ENCODE measurements at places on chromosomes 7 and 10.

DNA sequence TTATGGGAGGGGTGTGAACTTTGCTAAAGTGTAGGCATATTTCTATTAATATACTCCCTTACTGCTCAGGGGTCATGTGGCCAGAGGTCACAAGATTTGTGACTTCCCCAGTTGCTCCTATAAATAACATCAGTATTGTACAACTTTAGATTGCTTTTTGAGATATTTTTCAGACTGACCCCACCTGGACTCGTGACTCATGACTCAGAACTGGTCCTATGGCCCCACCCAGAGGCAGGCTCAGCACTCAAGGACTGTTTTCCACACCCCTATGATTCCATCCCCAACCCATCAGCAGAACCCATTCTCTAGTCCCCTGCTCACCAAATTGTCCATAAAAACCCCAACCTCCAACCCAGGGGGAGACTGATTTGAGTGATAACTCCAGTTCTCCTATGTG is 2.7 kb upstream of the CUL2 start:
- DNase-seq: no peak

GRCh38 chr7:50980411-50980810 is 197.7 kb upstream of the GRB10 start:
- DNase-seq: no peak

DNA sequence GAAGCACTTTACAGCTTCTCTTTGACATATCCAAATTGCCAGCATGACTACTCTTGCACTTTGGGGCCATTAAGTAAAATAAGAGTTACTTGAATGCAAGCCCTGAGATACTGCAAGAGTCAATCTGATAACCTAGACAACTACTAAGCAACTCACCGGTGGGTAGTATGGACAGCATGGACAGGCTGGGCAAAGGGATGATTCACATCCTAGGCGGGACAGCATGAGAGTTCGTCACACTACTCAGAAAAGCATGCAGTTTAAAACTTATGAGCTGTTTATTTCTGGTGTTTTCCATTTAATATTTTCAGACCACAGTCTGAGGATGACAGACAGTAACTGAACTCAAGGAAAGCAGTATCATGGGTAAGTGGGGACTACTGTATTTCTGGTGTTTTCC is 84.0 kb downstream of the ORC5 start:
- no peak for DNase-seq

DNA sequence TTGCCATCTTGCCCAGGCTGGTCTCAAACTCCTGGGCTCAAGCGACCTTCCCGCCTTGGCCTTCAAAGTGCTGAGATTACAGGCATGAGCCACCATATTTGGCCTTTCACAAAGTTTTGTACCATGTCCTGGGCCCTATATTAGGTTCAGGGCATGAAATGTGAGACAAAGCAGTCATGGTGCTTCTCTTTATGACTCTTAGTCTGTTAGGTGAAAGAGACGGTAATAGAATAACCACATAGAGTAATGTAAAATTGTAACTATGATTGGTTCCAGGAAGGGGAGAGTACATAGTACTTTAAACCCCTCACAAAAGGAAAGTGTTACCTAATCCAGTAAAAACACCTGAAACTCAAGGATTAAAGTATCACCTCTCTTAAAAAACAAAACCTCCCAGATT is 144.7 kb downstream of the SPAG6 start:
- DNase-seq: no peak

DNA sequence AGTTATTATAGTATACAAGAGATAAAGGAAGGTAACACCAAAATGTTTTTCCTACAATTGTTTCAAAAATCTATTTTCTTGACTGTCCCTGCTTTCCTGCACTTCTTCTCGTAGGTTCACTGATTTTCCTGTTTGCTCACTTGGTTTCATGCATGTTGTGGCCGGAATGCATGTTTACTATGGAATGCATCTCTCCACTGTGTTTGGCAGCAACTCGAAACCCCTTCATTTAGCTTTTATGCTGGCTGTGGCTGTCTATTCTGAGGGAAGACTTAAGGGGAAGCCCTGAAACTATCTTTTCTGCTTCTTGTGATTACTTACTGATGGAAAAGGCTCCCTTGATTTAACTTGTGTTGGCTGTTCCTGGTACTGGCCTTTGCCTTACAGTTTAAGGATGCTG is 120.3 kb downstream of the NRG3 start:
- DNase-seq: no peak

DNA sequence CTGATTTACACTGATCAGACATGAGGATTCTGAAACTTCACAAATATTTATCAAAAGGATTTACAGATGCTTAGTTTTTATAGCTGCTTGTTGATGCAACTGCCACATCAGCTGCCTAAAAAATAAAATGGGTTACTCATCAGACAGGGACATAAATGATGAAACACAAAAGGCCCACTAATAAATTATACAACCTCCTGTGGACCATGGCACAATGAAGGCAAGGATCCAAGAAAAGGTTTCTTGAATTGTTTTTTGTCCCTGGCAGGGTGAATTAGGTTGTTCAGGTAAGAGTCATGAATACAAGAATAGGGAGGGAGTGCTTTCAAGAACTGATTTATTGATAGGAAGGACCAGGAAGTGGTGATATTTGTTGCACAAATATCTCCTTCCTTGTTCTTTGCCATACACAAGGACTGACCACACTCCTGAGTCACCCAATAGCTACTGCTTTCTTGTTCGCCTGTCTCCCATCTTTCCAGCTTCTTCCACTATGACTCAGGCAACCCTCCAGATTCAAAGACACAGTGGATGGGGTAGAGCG is 234.5 kb downstream of the AHR start:
- no peak for DNase-seq

- DNase-seq: no peak
These were observed 60.9 kb downstream of the SPOCK2 start for GRCh38 chr10:72027498-72027897.

- no peak for DNase-seq
These were observed 166.3 kb downstream of the PTPRN2 start for GRCh38 chr7:158421361-158421760.

DNA sequence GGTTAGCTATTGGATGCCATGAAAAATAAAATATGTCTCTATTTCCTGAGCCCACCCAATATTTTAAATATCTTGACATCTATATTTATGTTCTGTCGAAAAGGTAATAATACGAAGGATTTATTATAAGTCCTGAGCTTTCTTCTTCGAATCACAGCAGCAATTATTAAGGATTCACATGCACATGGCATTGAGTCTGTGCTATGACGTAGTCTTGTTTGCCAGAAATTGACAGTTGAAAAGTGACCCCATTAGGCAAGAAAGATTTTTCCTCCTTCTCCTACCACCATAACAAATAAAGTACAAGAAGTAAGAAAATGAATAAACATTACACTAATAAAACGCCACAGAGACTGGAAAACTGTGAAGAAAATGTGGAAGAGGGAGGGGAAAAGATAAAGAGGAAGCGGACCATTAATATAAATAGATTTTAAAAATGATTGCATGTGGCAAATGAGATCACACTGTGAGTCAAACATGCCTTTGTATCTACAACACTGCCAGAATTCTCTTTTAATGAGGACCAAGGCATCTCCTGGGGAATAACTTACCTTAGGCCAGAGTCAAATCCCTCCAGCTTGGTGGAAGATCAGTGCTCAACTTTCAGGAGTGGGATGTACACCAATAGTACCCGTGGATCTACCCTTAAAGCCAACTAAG is 21.6 kb downstream of the FZD1 start:
- DNase-seq: no peak

DNA sequence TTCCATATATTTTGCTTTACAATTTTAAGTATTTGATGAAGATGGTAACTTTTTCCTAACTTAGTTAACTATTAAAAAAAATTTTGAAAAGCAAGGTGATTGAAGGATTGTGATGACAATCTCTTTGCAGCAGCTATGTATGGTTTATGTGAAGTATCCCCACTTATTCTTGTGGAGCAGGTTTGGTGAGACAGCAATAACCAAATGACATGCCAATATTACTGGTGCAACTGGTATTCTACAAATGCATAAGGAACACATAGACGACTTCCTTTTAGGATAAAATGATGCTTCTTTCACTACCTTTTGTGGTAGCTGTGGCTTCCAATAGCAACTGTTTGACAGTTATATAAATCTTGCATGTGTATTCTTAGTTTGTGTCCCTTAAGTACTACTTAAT is 465.3 kb downstream of the PLXDC2 start:
- no peak for DNase-seq

DNA sequence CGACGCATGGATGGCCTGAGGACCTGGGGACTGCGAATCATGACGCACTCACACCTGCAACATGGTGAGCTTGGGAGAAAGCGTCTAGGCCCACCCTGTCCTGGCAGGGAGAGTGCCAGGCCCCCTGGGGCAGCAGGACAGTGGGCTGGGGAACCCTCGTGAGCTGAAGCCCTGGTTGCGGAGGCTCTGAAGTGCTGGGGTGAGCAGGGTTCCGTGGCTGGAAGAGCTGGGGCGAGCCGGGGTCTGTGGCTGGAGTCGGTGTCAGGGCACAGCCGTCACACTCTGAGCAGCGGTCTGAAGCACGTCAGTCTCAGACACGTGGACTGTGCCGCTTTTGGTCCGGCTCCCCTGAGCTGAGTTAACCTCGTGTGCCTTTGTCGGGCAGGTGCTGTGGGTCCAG is 4.7 kb downstream of the SUN1 start:
- DNase-seq: no peak

- DNase-seq: no peak
These were observed 2.9 kb upstream of the CFAP46 start for GRCh38 chr10:132945125-132945893.

Data from putamen (tissue), 1 donor.